ENCODE measurements at places on chromosomes 2 and 18.

DNA sequence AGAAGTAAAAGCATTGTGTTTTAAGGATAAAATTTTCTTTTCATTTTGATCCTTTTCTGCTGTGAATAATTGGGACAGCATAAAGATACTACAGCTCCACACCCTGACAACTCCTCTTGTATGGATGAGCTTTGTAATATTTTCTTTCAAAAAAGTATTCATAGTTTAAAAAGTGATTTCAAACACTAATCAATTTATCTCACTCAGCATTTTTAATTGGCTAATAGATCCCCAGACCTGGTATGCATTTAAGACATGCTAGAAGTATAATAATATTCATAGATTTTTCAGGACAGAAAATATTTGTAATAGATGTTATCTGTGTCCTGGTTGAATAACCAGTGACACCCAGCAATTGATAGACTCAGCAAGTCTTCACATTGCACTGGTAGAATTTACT is 510.7 kb downstream of the RIT2 start:
- DNase-seq, result no peak

DNA sequence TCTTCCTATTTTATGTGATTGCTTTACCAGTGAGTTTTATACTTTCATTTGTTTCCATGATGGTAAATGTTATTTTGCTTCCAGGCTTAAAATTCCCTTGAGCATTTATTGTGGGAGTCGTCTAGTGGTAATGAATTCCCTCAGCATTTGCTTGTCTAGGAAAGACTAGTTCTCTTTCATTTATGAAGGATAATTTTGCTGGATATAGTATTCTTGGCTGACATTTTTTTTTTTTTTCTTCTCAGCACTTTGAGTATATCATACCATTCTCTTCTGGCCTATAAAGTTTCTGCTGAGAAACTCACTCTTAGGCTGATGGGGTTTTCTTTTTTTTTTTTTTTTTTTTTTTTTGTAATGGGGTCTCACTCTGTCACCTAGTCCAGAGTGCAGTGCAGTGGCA is 99.1 kb downstream of the EDAR start:
- no peak for DNase-seq

GRCh38 chr2:1628893-1629292 is 115.4 kb downstream of the PXDN start:
- DNase-seq, result no peak

GRCh38 chr2:115650827-115651226 is 1208.4 kb downstream of the DPP10 start:
- no peak for DNase-seq

DNA sequence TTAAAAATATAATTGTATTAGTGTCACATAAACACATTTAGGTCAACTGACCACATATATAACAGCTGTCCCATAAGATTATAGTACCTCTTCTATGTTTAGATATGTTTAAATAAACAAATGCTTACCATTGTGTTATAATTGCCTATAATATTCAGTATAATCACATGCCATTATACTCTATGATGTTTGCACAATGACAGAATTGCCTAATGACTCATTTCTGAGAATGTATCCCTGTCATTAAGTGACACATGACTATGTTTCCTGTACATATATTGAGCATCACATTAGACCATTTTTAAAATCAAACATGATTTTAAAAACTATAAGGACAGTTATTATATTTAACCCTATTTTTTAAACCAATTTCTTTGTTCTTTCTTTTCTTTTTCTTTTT is 89.8 kb downstream of the HS6ST1 start:
- DNase-seq, result no peak

DNA sequence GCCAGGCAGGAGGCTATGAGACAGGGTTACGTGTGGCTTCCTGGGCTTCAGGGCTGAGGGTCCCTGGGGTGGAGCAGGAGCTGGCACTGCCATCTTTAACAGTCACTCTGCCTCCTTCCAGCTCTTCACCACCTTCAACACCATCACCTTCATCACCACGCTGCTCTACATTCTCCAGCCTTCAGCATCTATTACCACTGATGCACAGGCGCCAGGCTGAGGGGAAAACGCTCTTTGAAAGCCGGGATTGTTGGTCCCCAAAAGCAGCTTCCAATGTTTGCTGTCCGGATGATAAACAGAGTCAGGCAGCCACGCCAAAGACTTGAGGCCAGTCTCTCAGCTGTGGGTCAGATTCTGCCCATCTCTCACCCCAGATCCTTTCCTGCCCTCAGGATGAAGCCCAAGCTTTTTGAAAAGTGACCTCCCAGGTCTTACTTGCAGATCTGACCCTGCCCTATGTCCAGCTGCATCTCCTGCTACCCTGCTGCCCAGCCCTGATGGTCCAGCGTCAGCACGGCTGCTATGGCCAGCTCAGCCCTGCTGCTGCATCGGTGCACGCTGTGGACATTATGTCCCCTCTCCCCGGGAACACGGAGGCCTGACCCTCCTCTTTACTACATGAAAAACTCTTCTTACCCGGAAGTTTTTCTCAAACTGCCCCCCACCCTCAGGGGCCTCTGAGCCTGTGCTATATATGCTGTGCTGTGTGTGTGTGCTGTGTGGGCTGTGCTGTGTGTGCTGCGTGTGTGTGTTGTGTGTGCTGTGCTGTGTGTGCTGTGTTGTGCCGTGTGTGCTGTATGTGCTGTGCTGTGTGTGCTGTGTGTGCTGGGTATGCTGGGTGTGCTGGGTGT is 31.2 kb upstream of the MAL start:
- no peak for DNase-seq

DNA sequence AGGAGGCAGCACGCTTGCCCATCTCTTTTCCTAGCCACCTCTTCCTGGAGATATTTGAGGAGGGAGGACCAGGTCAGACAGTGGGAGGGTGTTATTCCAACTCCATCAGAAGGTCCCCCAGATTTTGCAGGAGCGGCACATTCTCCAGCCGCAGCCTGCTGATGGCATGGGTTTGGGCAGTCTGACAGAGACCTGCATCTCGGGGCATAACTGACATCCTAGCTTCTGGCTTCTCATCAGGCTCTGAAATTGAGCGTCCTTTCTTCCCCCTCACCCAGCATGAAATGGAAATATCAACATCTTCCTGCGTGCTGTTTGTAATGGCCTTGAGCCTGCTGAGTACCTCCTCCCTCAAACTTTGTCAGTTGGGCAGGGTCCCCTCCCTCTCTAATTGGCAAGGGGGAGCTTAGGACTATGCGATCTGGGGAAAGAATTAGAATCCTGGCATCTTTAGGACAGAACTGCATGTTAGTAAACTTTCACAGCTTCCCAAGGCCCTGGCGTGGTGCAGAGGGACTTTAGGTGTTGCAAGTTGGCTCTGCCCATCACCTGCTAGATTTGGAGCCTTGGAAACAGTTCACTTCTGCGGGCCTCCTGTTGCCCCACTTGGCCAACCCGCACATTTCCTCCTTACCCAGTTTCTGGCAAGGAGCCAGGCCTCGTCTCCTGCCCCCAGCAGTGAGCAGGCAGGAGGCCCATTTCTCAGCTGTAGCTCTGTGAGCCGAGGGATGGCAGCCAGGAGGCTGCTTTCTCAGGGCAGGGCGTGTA is 2.2 kb downstream of the ITM2C start:
- DNase-seq, result peak; percentile 45

GRCh38 chr2:102891296-102891695 is 129.5 kb downstream of the TMEM182 start:
- no peak for DNase-seq

DNA sequence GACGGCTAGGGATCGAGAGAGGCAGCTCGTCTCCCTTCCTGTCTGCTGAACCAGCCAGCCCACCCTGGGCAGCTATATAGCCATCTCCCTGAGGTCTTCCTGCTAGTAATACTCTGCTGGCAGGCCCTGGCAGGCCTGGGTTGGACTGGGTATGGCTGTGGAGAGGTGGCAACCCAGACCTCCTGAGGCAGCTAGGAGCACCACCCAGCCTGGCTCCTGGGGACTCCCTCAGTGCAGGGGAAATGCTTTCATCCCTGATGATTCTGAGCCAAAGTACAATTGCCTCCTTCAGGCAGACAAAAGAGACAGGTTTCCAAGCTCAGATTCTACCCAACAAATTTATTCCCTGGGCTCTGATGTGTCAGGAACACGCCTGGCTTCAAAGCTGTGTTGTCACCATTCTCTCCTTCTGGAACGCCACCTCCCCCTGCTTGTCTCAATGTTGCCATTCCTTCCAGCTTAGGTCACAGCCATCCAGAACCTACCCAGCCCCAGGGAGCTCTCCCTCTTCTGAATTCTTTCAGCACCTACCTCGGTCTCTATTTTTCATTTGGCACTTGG is 4.7 kb upstream of the DNAJB2 start:
- no peak for DNase-seq

DNA sequence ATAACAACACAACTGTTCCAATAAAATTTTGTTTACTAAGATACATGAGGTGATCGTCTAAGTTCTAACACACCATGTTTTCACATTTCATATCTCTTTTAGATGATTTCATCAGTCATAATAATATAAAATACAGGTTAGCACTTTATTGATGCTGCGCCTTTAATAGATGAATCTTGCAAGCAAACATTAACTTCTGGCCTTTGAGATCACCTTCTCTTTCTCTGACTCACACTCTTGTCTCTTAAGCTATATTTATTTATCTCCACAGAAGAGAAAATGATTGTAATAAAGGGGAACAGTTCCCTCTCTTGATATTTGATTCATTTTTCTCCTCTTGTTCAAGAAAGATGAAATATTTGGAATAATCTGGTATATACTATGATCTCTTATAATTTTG is 603.3 kb upstream of the POU3F3 start:
- no peak for DNase-seq

GRCh38 chr2:17981936-17982335 is 103.5 kb downstream of the KCNS3 start:
- no peak for DNase-seq

DNA sequence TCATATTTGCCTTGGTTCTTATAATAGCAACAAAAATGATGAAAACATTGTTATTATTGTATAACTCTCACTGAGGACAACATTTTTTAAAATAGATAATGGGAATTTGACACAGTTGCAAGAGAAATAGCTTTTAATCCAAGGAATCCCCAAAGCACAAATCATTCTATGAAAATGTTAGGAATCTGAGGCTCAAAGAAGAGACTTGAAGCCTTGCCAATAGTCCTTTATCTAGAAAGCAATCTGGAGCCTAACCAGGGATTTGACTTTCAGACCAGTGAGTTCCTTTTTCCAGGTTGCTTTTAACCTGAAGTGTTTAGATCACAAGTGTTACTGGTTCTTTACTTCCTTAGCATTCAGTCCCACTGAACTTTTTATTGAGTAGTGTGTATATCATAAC is 574.5 kb upstream of the ZEB2 start:
- no peak for DNase-seq

GRCh38 chr2:164803776-164804466 is 37.7 kb downstream of the COBLL1 start:
- DNase-seq, result no peak

DNA sequence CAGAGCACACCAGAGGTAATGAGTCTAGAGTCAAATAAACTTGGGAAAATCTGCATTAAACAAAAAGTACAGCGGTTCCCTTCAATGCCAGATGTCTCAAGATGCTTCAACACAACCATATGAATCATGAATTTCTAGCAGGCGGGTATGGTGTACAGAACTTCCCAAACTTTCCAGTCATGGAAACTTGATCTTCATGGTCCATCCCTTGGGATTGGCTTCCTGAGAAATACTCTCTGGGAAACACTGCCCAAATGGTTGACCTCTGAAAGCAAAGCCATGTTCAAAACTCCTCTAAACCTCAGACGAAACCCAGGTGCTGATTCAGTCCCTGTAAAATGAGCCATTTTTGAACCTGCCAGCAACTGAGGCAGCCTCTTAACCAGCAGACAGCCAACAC is 16.4 kb upstream of the TMEM247 start:
- DNase-seq, result no peak

GRCh38 chr2:209600341-209601171 is 171.1 kb upstream of the UNC80 start:
- no peak for DNase-seq

- DNase-seq, result no peak
Measured at GRCh38 chr18:37742436-37742835, 176.8 kb upstream of the CELF4 start.

DNA sequence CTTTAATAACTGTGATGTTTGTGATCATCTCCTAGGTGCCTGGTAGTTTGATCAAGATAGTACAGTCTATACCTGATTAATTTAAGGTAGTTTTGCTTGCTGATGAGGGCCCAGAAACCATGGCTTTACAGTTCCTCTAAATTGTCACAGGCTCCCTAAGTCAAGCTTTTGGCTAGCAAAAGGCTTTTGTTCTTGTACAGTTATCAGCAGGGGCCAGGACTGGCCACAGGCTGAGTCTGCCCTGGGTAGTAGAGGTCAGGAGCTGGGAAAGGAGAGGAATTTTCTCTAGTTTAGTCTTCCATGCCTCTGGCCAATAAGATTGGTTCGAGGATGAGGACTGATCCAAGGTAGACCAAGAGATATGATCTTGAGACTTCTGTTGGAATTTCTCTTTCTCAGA is 3.6 kb upstream of the BOD1L2 start:
- DNase-seq, result no peak

GRCh38 chr18:48783616-48784520 is 166.9 kb downstream of the SMAD7 start:
- no peak for DNase-seq

DNA sequence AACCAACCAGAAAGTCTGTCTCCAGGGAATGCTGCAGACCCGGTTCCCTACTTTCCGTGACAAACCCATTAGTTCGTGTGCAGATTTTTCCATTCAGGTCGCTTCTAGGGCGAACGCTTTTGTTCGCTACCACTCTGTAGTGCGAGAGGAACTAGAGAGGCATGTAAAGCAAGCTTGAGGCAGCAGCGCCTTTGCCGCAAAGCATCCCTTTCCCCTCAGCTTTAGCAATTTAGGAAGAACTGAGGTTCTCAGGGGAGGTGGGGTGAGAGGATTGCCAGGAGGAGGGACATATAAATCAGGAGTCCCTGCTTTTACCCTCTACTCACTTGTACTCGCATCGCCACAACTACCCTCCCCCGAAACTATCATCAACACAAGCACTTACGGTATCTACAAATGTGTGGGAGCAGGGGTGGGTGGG is 748 bp upstream of the ZNF804A start:
- DNase-seq, result peak; percentile 79

DNA sequence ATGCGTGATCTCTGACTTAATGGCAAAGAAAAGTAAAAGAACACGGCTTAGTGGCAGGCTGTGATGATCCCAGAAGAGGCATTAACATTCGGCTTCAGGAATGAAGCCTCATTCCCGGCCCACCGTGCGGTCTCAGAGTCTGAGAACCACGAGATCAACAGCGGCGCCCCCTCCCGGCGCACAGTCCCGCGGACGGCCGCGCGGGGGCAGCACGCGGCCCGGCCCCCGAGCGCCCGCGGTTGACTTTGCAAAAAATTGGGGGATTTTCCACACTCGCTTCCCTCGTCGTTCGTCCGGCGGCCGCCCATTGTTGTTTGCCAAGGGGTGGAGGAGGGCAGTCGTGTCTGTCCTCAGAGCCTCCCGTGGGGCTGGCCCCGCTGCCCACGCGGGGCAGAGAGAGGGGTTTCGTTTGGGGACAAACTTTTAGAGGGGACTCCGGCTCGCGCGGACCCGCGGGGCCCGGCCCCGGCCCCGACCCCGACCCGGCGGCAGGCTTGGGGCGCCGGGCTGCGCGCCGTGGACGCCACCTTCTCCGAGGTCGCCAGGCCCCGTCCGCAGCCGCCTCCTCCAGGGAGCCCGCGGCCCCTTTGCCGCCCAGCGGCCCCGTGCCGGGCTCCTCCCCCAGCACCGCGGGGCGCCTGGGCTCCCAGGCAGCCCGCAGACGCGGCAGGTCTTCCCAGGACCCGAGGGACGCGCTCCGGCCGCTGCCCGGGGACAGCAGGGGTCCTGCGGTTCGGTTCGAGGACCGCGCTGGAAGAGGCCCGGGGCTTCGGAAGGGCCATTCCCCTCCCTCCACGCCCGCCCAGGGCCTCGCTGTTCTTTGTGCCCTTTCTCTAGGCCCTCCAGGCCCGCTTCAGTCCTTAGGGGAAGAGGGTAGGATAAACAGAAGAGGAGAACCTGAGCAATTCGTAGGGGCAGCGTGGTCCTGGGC is 3.4 kb upstream of the HS6ST1 start:
- DNase-seq, result peak; percentile 88
